ENCODE measurements at places on chromosomes 2 and 18.

DNA sequence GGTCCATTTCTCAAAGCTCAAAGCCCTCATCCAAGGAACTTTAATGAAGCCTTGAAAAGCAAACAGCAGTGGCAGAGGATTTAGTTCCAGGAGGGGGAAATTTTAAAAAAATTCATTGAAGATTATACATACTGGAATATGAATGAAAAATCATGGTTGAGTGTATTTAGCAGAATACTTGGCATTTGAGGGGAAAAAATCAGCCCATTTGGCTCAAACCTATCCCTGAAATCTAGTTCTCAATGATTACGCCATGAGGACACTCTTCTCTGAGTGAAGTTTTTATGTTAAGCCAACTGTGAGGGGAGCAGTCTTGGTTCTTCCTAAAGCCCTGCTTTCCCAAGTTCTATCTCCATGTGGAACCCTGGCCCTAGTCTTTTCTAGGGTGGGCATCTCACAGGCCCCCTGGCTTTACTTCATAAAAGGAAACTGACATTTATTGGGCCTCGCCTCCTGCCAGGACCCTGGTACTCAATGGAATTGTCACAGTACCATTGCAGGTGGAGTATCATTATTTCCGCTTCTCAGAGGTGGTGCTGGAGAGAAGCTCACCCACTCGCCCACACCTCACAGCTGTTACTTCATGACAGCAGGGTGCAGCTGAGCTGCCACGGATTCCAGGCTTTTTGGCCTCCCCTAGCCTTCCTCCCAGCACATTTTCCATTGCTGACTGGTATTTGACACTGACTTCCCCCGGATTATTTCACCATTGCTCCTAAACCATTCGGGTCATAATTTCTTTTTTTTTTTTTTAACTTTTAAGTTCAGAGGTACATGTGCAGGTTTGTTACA is 56.8 kb downstream of the NXPH2 start:
- no peak for DNase-seq

- DNase-seq, result no peak
These were observed 28.8 kb downstream of the TUBB6 start for GRCh38 chr18:12336887-12337286.

DNA sequence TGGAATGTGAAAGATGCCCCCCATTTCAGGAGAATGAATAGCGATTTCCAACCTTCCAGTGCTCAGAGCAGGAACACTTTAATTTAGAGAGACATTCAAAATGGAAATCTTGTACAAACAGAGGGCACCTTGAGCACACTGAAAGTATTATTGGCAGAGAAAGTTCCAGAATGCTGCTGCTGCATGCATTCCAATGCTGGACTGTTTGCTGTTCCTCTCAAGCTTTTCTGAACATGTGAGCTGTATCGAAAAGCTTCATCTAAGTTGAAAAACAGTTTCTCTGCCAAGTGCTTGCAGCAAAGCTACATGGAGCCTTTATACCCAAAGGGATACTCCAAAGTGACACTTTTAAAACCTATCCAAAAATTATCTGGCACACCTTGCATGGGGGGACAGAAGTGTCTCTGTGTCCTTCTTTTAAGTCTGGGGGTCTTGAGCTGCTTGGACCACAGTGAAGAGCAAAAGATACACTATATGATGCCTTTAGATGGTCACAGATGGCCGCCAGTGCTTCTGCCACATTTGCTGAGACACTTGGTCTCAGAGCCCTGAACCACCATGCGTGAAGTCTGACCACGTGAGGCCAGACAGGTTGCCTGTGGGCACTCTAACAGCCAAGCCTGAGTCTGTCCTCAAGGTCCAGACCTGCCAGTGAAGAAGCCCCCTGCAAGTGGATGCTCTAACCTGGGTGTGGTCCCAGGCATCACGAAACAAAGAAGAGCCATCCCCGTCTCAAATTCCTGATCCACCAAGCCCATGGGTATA is 18.8 kb downstream of the UXS1 start:
- DNase-seq, result no peak

- DNase-seq, result no peak
These were observed 7.5 kb upstream of the CFAP221 start for GRCh38 chr2:119536707-119537106.

- no peak for DNase-seq
These were observed 59.5 kb downstream of the SLC66A3 start for GRCh38 chr2:11214770-11215169.

DNA sequence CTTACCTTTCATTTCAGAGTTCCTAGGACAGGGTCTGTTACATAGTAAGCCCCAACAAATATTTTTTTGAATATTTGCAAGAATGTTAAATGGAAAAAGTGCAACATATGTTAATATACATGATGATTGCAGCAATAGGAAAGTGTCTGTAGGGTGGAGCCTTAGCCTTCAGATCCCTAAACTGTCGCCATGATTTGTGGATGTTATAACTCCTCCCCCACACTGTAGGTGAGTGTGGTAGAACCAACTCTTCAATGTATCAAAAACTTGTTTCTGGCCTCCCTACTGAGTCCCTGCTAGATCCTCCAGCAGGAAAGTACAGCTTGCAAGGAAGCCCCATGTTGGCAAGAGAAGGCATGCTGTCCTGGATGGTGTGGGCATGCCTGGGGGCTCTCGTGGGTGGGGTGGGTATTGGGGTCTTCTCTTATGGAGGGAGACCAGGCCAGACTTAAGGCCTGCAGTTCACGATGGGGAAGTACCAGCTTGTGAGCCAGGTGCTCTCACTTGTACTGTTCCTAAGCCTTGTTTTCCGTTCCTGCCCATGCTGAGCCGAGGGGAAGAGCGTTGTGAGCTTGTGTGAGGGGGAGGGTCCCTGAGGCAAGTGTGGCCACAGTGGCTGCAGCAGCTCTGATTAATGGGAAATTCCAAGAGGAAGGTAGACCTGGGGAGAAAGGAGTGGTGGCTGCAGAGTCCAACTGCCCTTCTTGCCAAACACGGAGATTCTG is 11.4 kb downstream of the FHOD3 start:
- DNase-seq, result no peak

- DNase-seq, result no peak
These were observed 92.8 kb downstream of the VIT start for GRCh38 chr2:36789181-36789804.

DNA sequence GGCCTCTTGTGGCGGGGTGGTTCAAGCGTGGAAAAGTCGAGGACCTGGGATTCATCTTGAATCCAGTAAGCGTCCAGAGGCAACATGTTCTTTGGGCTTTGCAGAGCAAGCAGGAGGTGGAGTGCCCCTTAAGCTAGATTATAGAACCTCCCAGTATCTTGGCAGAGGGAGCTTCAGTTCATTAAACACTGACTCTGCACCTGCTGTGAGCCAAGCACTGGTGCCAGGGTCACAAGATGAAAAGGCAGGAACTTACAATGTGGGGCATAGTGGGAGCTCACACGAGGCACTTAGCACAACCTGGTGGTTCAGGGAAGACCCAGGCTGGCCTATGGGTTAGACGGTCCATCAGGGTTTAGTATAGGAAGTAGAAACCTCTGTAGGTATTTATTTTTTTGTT is 7.4 kb upstream of the FZD5 start:
- DNase-seq, result no peak

DNA sequence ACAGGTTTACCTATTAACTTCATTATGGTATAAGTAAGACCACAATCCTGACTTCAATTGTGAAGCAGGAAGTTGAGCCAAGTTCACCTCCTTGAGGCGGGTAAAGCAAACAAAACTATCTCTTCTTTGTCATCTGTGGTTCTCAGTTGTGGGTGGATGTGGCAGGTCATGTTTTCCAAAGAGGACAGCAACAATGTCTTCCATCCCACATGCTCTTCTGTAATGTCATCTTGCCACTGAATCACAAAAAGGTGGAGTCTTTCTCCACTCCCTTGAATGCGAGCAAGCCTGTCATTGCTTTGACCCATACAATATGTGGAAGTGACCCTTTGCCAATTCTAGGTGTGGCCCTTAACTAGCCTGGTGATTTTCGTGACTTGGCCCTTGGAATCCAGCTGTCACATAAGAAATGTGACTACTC is 98.7 kb downstream of the GRB14 start:
- DNase-seq, result no peak

DNA sequence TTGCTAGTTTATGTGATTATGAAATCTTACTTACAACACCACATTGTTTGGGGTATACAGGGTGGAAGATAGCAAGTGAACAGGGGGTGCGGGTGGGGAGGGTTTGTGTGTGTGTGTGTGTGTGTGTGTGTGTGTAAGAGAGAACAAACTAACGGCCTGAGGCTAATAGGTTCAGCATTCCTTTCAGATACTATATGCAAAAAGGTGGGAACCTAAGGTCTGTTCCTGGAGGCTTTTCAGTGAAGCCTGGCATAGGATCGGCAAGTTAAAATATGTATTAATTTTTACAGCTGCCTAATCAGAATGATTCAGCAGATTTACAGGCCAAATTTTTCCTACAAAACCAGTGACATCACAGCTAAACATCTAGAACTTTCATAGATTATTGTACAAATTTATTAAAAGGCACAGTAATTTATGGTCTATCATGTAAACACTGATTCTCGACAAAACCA is 7.6 kb upstream of the SPDYA start:
- no peak for DNase-seq

- peak; percentile 80 for DNase-seq
These were observed 23.8 kb downstream of the FBXO41 start for GRCh38 chr2:73260338-73260984.

DNA sequence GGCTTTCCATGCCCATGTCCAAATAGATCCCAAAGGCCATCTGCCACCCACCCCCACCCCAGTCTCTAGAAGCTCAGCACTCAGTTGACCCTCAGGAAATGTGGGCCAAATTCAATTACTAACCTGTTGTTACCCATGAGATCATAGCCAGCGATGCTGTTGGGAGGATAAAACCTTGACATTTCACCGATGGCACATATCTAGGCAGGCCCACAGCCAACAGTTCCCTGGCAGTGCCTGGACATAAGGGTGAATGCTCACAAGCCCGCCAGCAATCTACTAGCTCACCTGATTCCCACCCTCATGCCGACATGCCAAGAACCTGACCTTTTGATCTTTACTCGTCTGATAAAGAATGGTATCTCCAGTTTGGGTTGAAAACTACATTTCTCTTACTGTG is 11.8 kb upstream of the ACOXL start:
- DNase-seq, result no peak

GRCh38 chr2:152693033-152693432 is 24.2 kb downstream of the PRPF40A start:
- no peak for DNase-seq

- DNase-seq, result no peak
These were observed 20.8 kb downstream of the DIPK1C start for GRCh38 chr18:74436158-74436769.

GRCh38 chr2:117917223-117917917 is 96.5 kb downstream of the CCDC93 start:
- DNase-seq, result no peak

- DNase-seq, result no peak
These were observed 143.1 kb upstream of the TTC39C start for GRCh38 chr18:23871410-23871809.

GRCh38 chr2:54559006-54559445 is 102.9 kb downstream of the SPTBN1 start:
- DNase-seq, result no peak

- no peak for DNase-seq
These were observed 51.7 kb downstream of the PDCL3 start for GRCh38 chr2:100614455-100615000.

- DNase-seq, result no peak
These were observed at the start of gene TOGARAM2 for GRCh38 chr2:28981016-28981441. Gene TOGARAM2 (plus strand): TSS chr2:28981298. CDS start chr2:28994835, 13,537 bp downstream.

DNA sequence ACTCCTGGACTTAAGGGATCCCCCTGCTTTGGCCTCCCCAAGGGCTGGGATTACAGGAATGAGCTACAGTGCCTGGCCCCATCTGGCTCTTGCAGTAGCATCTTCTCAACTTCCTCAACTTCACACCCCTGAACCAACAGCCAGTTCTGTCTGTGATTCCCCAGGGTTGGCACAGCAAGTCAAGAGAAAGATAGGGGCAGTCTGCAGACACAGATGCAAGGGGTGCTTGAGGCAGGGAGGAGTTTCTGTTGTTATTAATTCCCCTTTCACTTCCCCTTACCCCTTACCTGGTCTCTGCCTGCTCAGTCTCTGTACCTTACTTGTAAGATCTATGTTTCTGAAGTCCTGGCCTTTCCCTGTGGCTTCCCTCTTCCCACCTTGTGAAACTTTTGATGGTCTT is 54.1 kb upstream of the MEX3C start:
- DNase-seq, result no peak

DNA sequence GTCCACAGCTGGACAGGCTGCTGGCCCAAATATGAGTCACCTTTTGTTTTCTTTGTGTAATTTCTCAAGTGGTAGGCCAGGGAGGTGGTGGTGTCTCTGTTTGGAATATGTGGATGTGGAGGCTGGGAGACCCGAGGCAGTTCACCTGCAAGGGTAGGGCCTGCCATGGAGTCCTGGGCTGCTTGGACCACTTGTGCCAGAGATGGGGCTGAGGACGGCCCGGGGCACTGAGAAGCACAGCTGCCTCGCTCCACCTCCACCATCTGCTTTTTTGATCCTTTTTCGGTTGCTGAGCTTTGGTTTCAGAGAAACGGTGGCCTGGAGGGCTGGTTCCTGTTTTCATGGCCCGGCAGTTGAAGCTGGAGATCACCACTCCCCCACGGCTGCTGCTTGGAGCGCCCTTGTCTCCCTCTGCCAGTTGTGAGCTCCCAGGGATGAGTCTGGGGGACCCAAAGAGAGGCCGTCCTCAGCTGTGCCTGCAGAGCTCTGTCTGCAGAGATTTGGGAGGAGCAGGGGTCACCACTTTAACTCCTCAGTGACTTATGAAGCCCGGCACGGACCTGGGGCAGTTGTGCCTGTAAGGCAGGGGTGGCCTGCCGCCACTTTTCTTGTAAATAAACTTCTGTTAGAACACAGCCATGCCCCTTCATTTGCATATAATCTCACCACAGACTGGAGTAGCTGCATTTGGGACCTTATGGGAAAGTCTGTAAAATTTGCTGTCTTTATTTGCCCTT is 67.6 kb upstream of the MCFD2 start:
- no peak for DNase-seq

GRCh38 chr2:222102575-222103349 is 196.0 kb downstream of the PAX3 start:
- no peak for DNase-seq

DNA sequence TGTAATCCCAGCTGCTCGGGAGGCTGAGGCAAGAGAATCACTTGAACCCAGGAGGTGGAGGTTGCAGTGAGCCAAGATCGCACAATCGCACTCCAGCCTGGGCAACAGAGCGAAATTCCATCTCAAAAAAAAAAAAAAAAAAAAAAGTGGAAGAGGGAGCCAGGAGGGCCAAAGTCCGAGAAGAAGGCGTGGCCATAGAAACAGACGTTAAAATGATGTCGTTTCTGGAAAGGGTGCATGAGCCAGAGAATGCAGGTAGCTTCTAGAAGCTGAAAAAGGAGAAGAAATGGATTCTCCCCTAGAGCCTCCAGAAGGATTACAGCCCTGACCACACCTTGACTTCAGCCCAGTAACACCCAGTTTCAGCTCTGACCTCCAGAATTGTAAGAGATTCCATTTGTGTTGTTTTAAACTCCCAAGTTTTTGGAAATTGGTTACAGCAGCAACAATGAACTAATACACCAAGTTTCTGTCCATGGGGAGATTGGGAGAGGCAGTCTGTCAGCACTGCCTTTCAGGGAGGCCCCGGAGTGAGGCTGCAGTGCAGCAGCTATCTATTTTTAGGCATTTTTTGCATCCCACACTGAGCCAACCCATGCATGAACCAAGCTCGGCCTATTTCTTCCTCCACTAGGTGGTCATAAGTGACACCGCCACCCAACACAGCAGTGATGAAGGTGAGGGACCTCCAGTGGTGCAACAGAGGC is 14.2 kb upstream of the TRAF3IP1 start:
- no peak for DNase-seq

GRCh38 chr2:127820080-127820668 is 9.2 kb upstream of the WDR33 start:
- DNase-seq, result no peak
